Heart right ventricle (tissue), 16 donors: ENCODE measurements at places on chromosomes 13 and 19.

DNA sequence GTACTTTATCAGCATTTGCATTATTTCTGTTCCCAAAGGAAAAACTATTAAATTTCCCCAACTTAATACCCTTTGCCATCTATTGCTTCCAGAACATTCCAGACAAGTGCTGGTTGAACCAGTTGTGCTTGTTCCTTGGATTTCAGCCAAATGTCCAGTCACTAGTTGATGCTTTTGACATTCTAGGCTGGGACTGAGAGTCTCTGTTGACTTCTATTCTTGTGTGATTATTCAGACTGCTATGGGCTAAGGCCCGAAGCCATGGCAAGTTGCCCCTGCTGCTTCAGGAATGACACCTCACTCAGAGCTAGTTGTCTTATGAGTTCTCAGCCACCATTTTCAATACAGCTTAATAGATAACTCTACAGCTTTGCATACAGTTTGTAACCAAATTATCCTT is 458.1 kb upstream of the ARGLU1 start:
- H3K4me1 ChIP-seq, result peaks cover 8% of the 10 kb centered on the region
- no peak overlapping the region for H3K4me3 ChIP-seq
- no peak overlapping the region for H3K27ac ChIP-seq
- H3K36me3 ChIP-seq, result no peaks in the 10 kb centered on the region

- no peaks in the 10 kb centered on the region for H3K36me3 ChIP-seq
- H3K4me1 ChIP-seq, result no peaks in the 10 kb centered on the region
- H3K27me3 ChIP-seq, result peaks cover 59% of the 10 kb centered on the region
- DNase-seq, result no peak
- H3K27ac ChIP-seq, result no peak overlapping the region
These were observed 5.8 kb downstream of the KIRREL2 start for GRCh38 chr19:35862528-35862927.

GRCh38 chr19:1270213-1270853 is 1.2 kb downstream of the CIRBP start:
- H3K4me3 ChIP-seq, result peak overlapping the region; percentile 98
- no peak for DNase-seq
- no peaks in the 10 kb centered on the region for H3K27me3 ChIP-seq

- DNase-seq, result no peak
- H3K27me3 ChIP-seq, result peaks cover 44% of the 10 kb centered on the region
- no peaks in the 10 kb centered on the region for H3K36me3 ChIP-seq
- no peak overlapping the region for H3K4me3 ChIP-seq
These were observed 17.1 kb downstream of the SHISA7 start for GRCh38 chr19:55426042-55426441.

GRCh38 chr19:30161021-30161655 is 211.0 kb upstream of the ZNF536 start:
- no peak overlapping the region for H3K4me3 ChIP-seq
- no peaks in the 10 kb centered on the region for H3K4me1 ChIP-seq
- H3K36me3 ChIP-seq, result no peaks in the 10 kb centered on the region
- no peaks in the 10 kb centered on the region for H3K27me3 ChIP-seq
- DNase-seq, result no peak

- no peak overlapping the region for H3K4me3 ChIP-seq
- H3K4me1 ChIP-seq, result no peaks in the 10 kb centered on the region
- DNase-seq, result no peak
- H3K27me3 ChIP-seq, result no peaks in the 10 kb centered on the region
- no peak overlapping the region for H3K27ac ChIP-seq
These were observed 14.7 kb downstream of the TMPRSS9 start for GRCh38 chr19:2374808-2375207.
